ELR (cell line): ENCODE measurements at places on chromosomes 5 and 9.

- no peak for DNase-seq
These were observed 10.7 kb upstream of the PRXL2C start for GRCh38 chr9:96665789-96666188.

DNA sequence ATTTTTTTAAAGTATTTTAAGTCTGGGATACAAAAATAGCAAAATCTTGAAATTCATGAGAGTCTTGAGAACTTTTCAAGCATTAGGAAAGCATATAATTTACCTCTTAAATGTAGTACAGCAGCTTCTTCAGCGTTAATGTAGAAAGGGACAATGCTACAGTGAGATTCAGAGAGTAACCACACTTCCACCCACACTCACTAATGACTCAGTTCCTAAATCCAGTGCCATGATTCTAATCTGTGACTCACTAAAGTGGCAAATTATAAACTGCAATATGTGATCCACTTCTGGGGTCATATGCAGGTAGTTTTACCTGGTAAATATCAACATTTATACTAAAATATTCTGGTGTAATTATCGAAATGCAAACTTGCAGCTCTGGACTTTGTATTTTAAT is 434.5 kb upstream of the TUSC1 start:
- peak; percentile 7 for DNase-seq

- no peak for DNase-seq
These were observed 63.8 kb upstream of the COL15A1 start for GRCh38 chr9:98879963-98880310.

GRCh38 chr5:137292461-137293027 is 206.6 kb downstream of the SPOCK1 start:
- no peak for DNase-seq

DNA sequence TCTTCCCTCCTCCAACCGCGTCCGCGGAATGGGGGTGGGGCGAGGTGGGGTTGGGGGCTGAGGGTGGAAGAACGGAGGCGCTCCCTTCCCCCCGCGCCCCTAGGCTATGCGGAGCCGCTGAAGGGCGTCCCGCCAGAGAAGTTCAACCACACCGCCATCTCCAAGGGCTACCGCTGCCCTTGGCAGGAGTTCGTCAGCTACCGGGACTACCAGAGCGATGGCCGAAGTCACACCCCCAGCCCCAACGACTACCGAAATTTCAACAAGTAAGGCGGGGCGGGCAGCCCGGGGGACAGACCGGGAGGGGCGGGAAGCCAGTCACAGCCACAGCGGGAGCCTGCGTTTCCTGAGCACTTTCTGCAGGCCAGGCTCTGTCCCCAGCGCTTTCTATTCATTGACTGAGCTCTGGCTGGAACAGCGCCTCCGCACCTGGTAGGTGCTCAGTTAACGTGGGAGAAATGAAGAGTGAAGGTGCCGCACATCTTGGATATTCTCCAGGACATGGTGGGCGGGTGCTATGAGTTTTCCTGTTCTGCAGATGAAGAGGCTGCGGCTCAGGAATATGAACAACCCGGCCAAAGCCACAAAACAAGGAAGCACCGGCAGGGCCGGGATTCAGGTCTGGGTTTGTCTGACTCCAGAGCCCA is 11.3 kb downstream of the MYOZ3 start:
- DNase-seq, result peak; percentile 52

DNA sequence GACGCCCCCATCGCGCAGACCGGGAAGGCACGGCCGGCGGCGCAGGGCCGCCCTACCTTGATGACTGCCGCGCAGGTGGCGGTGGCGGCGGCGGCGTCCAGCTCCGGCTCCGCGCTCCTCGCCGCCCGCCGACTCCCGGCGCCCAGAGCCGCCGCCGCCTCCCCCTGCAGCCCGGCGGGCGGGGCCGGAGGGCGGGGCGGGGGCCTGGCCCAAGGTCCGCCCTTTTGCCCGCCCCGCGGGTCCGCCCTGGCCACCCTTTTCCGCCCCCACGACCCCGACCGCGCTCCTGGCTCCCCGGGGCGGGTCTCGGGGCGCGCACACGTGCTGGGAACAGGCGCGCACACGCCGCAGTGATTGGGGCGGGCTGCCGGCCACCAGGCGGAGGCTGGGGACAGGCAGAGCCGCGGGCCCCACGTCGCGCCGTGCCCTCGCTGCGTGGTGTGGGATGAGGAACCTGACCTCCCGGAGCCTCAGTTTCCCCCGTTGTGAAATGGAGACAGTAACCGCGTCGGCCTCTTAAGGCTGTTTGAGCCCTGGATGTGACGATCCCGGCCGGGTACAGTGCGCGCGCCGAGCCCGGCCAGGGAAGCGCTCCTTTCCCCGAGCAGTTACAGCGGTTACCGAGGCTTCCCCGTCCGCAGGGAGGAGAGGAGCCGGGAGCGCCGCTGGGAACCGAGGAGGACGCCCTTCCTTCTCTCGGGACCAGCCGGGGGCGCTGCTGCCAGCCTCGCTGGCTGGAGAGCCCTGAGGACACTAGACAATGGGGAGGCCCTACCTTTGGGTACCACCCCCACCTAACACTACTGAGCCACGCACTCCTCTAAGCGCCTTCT is at the start of gene CORO2A:
Gene CORO2A, minus strand, starts transcription at position 135 of the 833 bp plus-strand sequence. CDS start 34,977 bp downstream, outside the sequence.
- peak; percentile 77 for DNase-seq

DNA sequence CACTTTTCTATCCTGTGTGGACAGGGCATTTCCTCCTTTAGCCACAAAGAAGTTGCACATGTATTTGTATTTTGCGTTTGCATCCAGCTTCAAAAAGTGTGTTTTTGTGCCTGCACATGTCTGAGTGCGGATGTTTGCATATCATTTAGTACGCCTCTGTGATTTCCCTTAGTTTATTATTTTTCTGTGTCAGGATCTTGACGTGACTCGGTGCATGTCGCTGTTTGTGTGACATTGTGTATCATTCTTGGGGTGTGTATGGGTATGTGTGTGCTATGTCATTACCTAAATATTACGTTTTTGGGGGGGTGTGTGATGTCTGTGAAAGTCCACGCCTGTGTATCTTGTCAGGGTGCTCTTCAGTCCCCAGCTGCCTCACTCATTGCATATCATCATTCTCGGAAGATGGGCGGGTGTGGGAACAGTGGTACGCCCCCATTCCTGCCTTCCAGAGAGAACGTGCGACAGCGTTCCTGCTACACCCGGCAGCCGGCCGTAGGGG is 416 bp upstream of the PAIP2 start:
- DNase-seq, result no peak

- peak; percentile 68 for DNase-seq
These were observed 3.0 kb downstream of the HNRNPAB start for GRCh38 chr5:178207183-178207916.

DNA sequence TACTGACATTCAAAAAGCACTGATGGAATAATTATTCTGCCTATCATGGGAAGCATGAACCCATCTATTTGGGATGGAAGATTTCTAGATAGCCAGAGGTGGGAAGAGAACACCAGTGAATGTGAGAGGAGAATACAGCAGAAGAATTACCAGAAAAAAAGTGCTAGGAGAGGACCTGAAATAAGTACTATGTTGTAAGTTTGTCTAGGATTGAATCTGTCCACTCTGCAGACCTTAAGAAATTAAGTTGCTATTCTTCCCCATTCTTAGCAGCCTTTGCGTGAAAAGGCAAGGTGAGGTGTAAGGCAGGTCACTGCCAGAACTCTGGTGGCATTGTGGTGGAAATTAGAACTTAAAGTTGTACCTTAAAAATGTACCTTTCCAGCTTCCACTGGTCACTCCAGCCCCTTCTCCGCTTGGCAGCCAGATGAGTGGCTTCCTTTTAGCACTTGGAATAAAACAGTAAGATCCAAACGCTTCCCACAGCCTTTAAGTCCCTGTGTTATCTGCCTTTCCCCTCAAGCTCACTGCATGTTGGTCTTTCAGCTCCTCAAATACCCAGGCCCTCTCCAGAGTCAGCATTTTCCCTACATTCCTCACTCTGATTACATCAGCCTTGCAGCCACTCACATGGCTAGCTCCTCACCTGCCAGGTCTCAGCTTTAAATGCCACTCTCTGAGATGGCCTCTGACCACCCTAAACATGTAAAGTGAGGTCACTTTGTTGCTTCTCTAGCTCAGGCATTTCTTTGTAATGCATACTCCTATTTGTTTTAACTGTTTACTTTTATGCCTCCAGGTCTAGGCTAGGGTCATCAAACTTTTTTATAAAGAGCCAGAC is 253.0 kb downstream of the EPB41L4A start:
- peak; percentile 25 for DNase-seq

DNA sequence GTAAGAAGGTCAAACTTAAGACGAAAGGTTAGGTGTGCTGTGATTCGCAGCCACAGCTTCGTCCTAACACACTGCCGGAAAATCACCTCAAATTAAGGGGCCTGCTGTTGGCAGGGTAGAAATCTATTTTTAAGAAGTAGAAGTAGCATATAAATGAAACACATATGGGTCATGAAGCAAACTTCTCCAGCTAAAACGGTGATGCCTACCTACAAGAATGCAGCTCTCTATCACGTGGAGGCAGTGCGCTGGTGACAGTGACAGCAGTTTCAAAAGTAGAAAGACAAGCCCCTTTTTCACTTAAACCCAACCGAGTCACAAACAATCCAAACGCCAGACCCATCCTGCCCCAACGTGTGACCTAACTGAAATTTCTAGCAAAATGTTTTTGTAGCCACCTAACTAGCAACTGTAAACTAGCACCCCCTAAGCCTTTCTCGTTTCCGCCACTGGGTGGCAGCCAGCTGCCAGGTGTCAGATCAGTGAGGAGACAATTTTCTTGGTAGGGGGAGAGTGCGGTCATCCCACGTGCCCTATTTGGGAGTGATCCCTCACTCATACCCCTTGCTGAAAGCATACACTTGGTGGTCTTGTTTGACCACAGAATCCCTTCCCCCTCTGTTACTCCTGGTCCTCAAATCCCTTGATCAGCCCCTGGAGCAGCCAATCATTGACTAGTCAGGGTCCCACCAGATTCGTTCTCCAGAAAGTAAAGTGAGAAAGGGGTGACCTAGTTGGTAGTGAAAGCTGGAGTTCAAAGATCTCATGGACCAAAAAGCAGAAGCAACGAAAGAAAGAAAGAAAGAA is 71.8 kb upstream of the MAMDC2 start:
- peak; percentile 72 for DNase-seq

DNA sequence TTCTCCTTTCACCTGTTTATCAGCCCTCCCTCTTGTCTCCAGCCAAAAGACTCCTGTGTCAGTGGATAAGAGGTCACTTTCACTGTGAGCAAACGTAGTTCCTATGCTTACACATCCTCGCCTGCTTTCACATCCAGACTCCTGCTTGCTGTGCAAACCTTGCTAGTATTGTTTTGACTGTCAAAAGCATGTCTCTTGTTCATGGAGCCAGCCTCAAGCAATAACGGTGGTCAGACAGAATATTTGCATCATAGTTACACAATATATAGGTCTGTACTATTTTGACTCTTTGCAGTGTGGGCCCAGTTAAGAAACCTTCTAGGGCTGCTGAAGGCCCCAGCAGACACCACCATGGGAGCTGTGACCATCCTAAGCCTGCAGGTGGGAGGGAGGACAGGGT is 420.0 kb downstream of the SEMA5A start:
- no peak for DNase-seq

- no peak for DNase-seq
These were observed 181.1 kb upstream of the CHD1 start for GRCh38 chr5:99109894-99110293.

- no peak for DNase-seq
These were observed 9.4 kb downstream of the ANKS6 start for GRCh38 chr9:98786750-98787510.

- DNase-seq, result no peak
These were observed 9.7 kb upstream of the LRRC70 start for GRCh38 chr5:62568800-62569432.

- peak; percentile 80 for DNase-seq
These were observed at the start of gene LURAP1L for GRCh38 chr9:12774861-12775678. TSS of gene LURAP1L (plus strand) at chr9:12775020. CDS start at chr9:12775716, 696 bp downstream.

GRCh38 chr9:94183240-94183999 is 75.7 kb upstream of the ZNF169 start:
- no peak for DNase-seq

DNA sequence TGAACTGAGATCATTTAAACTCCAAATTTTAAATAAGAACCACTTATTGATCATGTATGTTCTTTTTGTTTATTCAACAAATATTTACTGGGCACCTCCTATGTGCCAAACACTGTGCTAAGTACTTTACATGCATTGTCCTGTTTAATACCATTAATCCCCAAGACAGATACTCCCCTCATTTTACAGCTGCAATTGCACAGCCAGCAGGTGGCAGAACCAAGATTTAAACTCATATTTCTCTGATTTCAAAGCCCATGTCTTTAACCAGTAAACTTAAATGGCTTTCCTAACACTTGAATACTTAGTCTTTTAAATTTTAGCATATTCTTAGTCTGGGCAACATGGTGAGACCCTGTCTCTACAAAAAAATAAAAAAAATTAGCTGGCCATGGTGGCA is 43.4 kb upstream of the KIAA1958 start:
- peak; percentile 36 for DNase-seq

GRCh38 chr5:136374003-136374402 is 8.7 kb upstream of the TRPC7 start:
- DNase-seq, result peak; percentile 39

- DNase-seq, result no peak
These were observed 108.0 kb upstream of the RAD23B start for GRCh38 chr9:107175041-107175440.

GRCh38 chr5:1174122-1174936 is 27.1 kb upstream of the SLC6A19 start:
- peak; percentile 62 for DNase-seq

GRCh38 chr5:143562935-143563334 is 159.4 kb upstream of the NR3C1 start:
- DNase-seq, result no peak

- no peak for DNase-seq
These were observed 19.8 kb downstream of the GLT6D1 start for GRCh38 chr9:135619599-135619886.

- DNase-seq, result no peak
These were observed 462 bp downstream of the NUDCD2 start for GRCh38 chr5:163459462-163459818.

DNA sequence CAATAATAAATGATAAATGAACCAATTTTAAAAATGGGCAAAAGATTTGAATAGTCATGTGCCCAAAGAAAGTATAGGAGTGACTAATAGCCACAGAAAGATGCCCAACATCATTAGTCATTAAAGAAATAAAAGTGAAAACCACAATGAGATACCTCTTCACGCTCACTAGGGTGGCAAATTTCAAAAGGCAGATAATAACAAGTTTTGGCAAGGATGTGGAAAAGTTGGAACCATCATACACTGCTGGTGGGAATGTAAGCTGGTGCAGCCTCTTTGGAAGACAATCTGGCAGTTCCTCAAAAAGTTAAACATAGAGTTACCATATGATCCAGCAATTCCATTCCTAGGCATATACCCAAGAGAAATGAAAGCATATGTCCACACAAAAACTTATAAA is 1819.8 kb downstream of the MAT2B start:
- DNase-seq, result peak; percentile 1

DNA sequence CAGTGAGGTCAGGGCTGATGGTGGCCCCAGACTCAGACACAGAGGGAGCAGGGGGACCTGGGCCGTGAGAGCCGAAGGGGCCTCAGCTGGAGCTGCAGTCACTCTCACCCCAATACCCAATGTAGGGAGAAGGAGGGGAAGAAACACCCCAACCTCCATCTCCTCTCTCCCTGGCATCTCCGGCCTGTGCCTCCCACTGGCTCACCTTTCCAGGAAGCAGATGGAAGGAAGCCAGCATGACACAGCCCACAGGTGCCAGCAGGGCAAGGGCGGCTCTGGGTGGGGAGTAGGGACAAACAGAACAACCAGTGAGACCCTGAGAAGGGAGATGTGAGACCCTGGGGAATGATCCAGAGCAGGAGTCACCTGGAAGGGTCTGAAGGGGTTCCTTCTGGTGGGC is 3.0 kb upstream of the CRB2 start:
- DNase-seq, result no peak
